ENCODE measurements at places on chromosomes 6 and 20.

DNA sequence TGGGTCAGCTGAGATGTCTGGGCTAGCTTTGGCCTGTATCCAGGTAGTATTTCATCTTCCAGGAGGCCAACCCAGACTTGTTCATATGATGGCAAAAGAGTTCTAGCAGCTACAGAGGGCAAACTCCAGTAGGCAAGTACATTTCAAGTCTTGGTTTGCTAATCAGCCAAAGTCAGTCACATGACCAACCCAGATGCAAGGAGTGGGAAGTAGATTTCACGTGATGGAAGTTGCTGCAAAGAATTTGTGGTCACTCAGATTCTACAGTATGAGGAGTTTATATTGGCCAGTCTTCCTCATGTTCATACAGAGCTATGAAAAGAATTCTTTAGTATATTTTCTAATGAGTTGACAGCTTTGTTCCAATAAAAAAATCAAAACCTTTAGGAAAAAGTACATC is 101.8 kb downstream of the PHACTR1 start:
- no peak for DNase-seq

DNA sequence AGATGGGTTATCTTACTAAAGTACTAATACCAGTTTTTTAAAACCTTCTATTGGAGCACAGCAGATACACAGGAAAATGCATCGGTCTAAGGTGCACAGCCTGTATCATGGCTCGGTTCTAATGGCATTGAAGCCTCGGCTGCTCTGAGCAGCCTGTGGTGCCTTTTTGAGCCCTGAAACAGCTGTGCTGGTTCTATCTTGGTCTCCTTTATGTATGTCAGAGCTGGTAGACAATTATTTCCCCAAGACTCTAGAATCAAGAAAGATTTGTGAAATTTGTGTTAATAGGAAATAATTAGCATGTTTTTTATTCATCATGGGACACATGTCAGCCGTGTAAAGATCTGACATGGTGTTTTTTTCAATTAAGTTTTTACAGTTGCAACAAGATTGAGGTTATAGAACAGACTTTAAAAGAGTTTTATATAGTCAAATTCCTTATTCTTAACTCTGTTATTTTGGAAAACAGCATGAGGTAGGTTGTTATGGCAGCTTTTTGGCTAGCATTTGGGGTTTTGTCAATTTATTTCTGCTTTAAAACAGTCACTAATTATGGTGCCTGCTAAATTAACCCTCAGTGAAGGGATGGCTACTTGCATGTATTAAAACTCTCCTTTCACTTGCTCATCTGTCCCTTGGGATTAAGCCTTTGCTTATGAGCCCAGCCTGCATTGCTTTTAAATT is 40.3 kb upstream of the C20orf144 start:
- DNase-seq, result no peak

DNA sequence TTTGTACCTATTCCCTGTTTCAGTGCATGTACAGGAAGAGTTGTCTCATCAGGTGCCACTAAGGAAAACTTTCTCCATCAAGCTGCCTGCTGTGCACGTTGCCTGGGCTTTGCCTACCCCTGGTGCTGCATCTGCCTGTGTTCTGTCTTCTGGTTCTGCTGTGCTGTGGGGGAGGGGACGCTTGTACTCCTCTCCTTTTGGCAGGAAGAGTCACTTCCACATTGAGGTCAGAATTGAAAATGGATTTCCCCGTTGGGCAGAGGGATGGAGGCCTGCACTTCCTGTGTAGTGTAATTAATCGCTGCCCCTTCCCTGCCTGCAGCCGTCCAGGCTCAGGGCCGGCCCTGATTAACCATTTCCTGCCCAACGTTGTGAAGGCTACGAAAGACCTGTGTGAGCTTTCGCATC is 153.3 kb downstream of the SCML4 start:
- DNase-seq, result no peak

DNA sequence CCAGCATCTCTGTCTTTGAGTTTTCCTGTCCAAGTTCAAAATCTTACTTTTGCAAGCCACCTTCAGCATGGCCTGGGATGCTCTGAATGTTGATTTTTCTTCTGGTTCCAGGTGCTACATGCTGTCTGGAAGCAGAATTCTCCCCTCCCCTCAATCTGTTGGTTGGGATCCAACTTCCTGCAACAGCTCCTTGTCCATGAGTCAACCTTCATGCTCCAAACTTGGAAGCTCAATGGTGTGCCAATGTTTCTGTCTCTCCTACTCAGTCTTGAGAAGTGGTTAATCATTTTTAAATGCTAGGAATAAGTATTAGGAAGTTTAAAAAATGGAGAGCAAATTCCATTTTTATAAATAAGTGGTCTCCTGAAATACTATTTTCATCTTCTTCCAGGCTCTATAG is 33.2 kb upstream of the PLEKHG1 start:
- DNase-seq, result no peak

DNA sequence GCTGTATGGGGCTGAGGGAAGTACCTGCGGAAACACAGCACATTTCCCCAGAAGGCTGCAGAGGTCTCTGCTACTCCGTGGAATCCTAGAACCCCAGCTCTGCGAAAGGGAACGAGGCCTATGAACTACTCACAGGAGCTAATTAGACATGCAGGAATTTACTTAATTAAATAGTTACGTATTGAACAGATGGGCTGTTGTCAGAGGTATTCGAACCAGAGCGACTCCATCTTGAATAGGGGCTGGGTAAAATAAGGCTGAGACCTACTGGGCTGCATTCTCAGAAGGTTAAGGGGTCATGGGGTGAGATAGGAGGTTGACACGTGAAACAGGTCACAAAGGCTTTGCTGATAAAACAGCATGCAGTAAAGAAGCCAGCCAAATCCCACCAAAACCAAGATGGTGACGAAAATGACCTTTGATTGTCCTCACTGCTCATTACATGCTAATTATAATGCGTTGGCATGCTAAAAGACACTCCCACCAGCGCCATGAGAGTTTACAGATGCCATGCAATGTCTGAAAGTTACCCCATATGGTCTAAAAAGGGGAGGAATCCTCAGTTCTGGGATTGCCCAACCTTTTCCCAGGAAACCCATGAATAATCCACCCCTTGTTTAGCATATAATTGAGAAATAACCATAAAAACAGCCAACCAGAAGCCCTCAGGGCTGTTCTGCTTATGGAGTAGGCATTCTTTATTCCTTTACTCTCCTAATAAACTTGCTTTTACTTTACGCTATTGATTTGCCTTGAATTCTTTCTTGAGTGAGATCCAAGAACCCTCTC is 14.7 kb upstream of the SSTR4 start:
- no peak for DNase-seq

- DNase-seq, result no peak
Observed at GRCh38 chr6:56663344-56663743, 20.7 kb upstream of the DST start.

- no peak for DNase-seq
Observed at GRCh38 chr6:130367767-130368166, 1.9 kb downstream of the TMEM200A start.

- DNase-seq, result no peak
Observed at GRCh38 chr20:60695226-60696000, 556.6 kb upstream of the CDH4 start.

DNA sequence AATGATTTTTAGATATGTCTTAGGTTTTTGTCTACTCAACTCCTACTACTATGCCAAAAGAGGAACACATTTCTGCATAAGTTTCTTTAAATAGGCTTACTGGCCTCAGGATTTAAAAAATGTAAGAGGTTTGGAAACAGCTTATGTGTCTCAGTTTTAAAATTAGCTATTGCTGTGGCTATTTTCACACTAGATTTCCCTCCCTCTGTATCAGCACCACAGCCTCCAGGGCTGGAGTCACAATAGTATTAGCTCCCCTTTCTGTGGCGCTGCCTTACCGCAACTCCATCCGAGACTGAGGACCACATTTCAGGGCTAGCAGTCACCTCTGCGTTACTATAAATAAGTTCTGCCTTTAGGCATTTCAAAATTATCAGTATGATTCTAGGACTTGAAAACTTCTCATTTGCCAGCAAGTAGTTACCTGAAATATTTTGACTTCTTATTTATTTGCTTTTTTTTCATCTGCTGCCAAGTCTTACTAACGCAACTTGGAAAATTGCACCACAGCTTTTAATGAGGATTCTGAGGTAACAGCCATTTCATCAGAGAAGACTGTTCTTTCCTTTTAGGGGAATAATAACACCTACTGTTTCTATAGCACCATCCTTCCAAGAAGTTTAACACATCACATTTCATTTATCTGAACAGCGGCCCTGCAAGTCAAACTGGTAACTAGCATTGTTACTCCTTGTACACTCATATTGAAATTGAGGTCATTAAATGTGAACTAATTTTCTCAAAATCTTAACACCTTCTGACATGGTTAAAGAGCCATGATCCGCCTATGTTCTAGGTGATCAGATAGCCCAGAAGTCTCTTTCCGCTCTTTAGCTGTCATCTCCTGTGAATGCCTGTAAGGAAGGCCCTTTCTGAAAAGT is 105.9 kb downstream of the GJA10 start:
- no peak for DNase-seq

DNA sequence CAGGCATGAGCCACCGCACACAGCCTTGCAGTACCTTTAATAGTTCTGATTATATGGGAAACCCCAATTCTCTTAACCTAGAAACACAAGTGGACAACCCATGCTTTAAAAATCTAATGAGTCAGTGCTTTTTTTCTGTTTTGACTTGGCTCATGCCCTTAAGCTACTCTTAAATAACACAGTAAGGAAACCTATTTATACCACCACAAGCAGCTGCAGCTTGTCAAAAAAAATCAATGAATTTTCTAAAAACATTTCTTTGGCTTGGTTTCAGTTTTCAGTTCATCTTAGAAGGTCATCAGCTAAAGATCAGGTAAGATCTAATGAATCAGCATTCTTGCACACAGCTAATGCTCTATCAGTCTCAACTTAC is 124.1 kb upstream of the DST start:
- DNase-seq, result no peak

DNA sequence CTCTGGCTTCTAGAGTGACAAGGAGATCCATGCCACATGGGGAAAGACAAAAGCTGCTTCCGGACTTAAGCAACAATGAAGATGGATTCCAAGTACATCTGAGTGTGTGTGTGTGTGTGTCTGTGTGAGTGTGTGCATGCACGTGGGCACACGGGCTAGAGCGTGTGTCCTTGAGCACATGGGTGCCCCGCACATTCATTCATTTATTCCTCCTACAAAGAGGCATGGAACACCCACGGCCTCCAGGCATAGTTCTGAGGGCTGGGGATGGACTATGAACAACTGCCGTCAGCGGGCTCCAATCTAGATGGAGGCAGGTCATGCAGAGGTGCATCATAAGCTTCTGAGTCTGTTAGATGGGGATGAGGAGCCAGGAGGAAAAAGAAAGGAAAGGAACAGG is 49.1 kb downstream of the GRM4 start:
- no peak for DNase-seq

DNA sequence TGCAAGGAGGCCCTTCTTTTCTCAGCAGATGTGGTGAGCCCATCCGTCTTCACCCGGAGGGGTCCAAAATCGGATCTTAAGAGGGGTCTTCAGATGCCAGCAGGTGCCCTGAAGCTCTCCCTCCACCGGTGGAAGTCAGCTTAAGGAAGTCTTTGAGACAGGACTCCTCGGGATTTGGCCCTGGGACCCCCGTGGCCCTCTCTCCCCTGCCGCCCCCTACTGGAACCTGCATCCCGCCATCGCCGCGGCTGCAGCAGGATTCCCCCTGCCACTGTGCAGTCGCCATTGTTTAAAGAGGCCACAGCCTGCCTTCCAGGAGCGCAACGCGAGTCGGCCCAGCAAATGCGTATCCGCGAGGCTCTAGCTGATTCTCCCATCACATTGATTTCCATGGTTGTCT is 292.5 kb upstream of the ZNF337 start:
- DNase-seq, result no peak

- DNase-seq, result peak; percentile 50
Observed at GRCh38 chr6:44016131-44016870, 111.0 kb downstream of the MRPL14 start.

- no peak for DNase-seq
Observed at GRCh38 chr6:132234356-132234755, 166.9 kb downstream of the MOXD1 start.

DNA sequence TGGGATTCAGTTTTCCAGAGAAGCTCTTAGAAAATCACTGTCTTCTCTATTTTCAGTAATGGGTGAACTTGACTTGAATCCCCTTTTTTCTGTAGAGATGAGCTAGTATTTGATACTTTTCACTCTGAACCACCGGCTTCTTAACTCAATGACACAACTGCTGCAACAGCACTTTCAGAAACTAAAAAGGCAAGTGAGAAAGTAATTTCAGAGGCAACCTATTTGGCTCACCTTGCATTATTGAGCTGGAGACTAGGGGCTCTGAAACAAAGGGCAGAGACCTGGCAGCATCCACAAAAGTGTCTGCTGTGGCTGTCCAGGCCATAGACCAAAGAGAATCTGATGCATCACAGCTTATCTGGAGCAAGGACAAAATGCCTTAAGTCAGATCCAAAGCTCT is 289.8 kb upstream of the IRAK1BP1 start:
- DNase-seq, result no peak

DNA sequence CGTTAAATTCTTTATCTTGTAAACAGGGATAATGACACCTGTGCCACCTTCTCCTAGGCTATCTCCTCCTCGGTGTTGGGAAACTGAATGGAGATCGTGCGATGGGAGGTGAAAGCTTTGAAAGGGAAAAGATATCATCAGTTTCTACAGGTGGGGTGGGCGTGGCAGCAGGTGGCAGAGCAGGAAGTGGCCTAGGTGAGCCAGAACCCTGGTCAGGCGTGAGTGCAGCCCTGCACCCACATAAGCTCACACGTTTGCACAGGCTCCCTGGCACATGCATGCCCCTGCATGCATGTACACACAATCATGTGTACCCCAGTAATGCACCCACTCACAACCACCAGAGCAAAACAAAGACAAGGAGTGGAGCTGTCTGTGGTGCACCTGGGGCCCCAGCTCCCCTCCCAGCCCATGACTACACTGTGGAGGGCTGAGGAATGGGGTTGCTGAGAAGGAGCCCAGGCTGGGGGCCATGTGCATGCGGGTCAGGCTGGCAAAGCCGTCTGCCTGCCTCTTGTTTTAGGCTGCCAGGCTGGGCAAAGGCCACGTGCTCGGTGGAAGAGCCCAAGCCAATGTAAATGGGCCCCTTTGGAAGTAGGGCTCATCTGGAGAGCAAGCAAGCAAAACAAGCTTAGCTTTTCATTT is 61.5 kb downstream of the TFAP2C start:
- no peak for DNase-seq

- no peak for DNase-seq
Observed at GRCh38 chr20:13384132-13384531, 163.1 kb downstream of the ISM1 start.

DNA sequence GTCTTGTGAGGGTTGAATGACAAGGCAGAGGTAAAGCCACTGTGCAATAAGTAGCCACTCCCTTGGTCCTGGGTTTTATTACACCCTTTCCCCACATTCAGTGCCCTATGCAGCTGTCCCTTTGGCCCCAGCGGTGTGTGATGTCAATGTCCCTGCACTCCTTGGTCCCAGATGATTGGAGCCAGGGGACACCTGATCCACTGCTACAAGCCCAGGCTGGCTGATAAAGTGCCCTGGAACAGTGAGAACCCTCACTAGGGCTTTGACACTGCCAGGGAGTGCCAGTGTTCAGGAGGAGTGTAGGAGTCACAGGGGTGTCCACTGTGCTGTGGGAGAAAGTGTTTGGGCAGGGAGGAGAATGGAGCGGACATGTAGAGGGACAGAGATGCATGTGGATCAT is 30.4 kb downstream of the GABRR1 start:
- no peak for DNase-seq

GRCh38 chr6:110390404-110390803 is 25.0 kb downstream of the DDO start:
- no peak for DNase-seq

Measured in NCI-H446 treated with DMSO at 0.1 percent for 48 hours (cell line).